Spinal cord (tissue), 10 donors: ENCODE measurements at places on chromosomes 12 and 14.

GRCh38 chr12:103336940-103337339 lies 158.8 kb downstream of the C12orf42 start:
- DNase-seq: no peak
- no peak overlapping the region for H3K27ac ChIP-seq
- H3K36me3 ChIP-seq: no peaks in the 10 kb centered on the region
- H3K27me3 ChIP-seq: peaks cover 3% of the 10 kb centered on the region

GRCh38 chr12:128339126-128339520 lies 72.2 kb downstream of the TMEM132C start:
- H3K4me1 ChIP-seq: peaks cover 20% of the 10 kb centered on the region
- H3K4me3 ChIP-seq: no peak overlapping the region
- DNase-seq: no peak
- H3K36me3 ChIP-seq: no peaks in the 10 kb centered on the region
- H3K27me3 ChIP-seq: peaks cover 5% of the 10 kb centered on the region
- peak overlapping the region; percentile 70 for H3K27ac ChIP-seq

GRCh38 chr14:69666112-69666511 lies 54.7 kb downstream of the SUSD6 start:
- H3K27me3 ChIP-seq: no peaks in the 10 kb centered on the region
- H3K4me1 ChIP-seq: peaks cover 12% of the 10 kb centered on the region
- no peaks in the 10 kb centered on the region for H3K36me3 ChIP-seq
- no peak for DNase-seq

DNA sequence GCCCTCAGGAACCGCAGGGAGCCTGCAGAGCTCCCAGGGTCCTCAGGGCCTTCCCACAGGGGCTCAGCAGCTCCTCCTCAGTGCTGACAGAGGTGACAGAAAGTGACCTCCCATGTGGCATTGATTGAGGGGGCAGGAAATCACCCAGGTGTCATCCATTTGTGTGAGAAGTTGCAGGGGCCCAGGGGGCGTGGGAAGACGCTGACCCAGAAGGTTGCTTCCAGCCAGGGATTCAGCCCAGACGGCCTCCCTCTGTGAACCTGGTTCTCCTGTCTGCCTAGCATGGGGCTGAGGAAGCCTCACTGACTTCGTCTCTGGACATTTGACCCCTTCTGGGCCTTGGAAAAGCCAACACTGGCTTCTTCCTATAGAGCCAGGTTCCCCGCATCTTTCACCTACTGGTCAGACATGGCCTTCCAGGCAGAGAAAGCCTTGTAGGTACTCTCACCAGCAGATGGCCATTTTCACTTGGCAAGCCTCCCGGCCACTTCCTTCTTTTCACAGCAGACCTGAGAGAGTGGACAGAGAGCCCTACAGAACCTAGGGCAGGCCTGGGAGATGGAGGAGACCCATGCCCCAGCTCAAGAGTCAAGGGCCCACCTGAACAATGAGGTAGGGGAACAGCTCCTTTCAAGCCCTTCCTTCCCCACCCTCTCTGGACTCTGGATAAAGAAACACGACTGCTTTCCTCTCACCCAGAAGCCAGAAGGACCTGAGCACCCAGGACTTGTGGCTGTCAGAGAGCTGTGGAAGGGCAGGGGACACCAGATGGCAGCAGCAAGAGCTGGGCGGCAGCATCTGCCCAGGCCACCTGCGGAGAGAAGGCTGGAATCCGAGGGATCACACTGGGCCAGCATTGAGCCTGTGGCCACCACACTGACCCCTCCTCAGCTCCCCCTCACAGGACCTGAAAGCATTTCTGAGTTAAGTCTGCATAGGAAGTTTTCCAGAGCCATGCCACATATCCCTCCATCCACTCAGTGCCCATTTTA lies 377.8 kb downstream of the DPF3 start:
- DNase-seq: no peak
- no peak overlapping the region for H3K27ac ChIP-seq
- H3K4me1 ChIP-seq: peaks cover 12% of the 10 kb centered on the region
- no peak overlapping the region for H3K4me3 ChIP-seq
- no peaks in the 10 kb centered on the region for H3K36me3 ChIP-seq

DNA sequence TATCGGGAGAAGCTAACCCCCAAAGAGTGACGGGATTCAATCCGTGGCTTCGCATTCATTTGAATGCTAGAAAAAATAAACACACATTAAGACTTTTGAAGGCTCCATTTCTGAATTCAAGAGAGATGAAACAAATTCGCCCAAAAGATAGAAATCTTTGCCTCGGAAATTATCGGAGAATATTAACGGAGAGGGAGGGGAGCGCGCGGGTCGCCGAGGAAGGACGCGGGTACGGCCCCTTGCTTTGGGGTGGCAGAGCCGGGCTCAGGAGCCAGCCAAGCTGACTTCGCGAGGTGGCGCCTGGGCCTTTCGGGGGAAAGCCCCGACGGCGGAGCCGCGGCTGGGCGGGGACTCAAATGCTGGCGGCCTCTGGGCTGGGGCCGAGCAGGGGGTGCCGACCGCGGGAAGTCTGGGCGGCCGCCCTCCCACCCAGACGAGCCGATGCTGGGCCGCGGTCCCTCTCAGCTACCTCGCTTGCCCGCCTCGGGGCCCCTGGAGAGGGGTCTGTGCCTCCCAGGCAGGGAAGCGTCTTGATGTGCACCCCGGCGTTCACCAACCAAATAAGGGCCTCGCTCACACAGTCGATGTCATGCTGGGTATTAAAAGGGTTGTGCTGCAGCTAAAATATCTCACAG lies 14.7 kb downstream of the NKX2-1 start:
- H3K4me1 ChIP-seq: peaks cover 13% of the 10 kb centered on the region
- no peaks in the 10 kb centered on the region for H3K36me3 ChIP-seq
- H3K27me3 ChIP-seq: peaks cover 95% of the 10 kb centered on the region
- DNase-seq: no peak
- no peak overlapping the region for H3K27ac ChIP-seq

DNA sequence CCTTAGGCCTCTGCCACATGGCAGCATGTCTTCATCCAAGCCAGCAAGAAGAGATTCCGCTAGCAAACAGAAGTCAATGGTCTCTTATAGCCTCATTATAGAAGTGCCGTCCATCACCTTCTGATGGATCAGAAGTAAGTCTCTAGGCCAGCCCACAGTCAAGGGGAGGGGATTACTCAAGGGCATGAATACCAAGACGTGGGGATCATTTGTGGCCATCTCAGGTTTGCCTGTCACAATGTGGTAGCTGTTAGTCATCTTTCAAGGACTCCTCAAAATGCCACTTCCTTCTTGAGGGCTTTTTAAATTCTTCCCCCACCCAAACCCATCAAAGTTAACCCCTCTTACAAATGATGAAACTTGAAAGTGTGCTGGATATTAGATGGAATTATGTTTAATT lies 8.1 kb upstream of the ADCY6 start:
- no peak overlapping the region for H3K27ac ChIP-seq
- H3K27me3 ChIP-seq: no peaks in the 10 kb centered on the region
- no peak for DNase-seq
- H3K36me3 ChIP-seq: no peaks in the 10 kb centered on the region

DNA sequence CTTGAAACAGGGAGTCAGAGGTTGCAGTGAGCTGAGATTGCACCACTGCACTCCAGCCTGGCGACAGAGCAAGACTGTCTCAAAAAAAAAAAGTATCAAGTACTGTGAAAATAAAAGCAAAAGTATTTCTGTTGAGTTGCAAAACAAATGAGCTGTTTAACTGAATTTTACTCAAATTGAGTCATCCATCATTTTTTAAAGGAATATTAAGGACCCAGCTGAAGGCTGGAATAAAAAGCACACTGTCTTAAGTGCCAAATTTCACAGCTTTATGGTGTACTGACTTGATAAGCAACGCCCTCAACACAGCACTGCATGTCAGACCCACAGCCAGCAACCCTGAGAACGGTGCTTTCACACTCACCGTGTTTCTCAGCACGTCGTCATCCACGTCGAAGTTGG lies 57.9 kb downstream of the AMN start:
- H3K27ac ChIP-seq: no peak overlapping the region
- no peak overlapping the region for H3K4me3 ChIP-seq
- H3K36me3 ChIP-seq: peaks cover 81% of the 10 kb centered on the region
- no peak for DNase-seq

DNA sequence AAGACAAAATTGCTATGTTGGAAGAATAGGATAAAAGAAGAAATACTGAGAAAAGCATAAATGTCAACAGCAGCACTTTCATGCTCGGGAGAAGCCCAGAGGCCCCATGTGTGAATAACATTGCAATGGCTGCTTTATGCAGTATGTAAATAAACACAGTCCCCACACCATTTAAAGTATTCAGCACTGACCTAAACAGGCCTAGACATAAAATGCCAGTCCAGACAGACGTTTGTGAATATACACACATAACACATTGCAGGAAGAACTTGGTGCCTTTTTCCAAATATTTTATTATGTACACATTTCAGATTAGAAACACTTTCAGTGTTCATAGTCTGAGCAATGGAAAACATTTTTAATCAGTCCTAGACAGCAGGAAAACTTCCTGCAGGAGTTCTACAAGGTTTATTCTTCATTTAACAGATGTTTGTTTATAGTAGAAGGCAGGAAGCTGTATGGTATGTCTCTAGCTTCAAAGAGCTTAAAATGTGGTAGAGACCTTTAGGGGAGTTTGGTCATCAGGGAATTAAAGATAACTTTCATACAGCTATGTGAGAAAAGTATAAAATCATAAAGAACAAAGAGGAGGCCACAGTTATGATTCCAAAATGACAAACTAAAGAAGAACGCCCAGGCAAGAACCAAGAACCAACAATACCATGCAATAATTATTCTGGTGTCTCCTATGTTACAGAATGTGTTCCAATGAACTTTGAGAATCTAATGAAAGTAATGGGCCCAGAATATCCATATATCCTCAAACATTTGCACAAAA lies 30.6 kb upstream of the SLC38A2 start:
- DNase-seq: no peak
- peak overlapping the region; percentile 27 for H3K27ac ChIP-seq
- H3K4me1 ChIP-seq: no peaks in the 10 kb centered on the region
- H3K4me3 ChIP-seq: no peak overlapping the region
- H3K27me3 ChIP-seq: no peaks in the 10 kb centered on the region

- no peaks in the 10 kb centered on the region for H3K27me3 ChIP-seq
- H3K4me3 ChIP-seq: no peak overlapping the region
Observed at GRCh38 chr14:71437870-71438269, 494.4 kb upstream of the RGS6 start.

- DNase-seq: no peak
- no peak overlapping the region for H3K27ac ChIP-seq
- no peaks in the 10 kb centered on the region for H3K27me3 ChIP-seq
Observed at GRCh38 chr14:106657460-106657859, 1131.1 kb downstream of the TMEM121 start.

GRCh38 chr14:92413379-92413778 lies 90.4 kb downstream of the SLC24A4 start:
- no peaks in the 10 kb centered on the region for H3K36me3 ChIP-seq
- no peak for DNase-seq
- no peak overlapping the region for H3K4me3 ChIP-seq
- no peak overlapping the region for H3K27ac ChIP-seq

DNA sequence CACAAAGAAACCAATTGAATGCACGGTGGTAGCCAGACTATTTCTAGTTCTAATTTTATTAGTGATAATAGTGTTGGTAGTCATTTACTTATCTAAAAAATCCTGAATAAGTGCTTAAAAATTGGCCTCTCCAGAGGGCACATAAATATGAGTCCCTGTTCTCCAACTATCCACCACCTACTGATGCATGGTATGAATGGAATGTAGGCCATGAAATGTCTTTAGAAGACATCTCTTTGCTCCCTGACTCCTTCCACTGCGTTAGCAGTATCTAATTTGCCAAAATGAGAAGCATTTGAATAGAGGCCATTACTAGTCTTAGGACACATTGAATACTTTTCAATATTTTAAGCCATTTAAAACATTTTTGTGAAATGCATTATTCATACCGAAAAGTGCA lies 261.7 kb downstream of the LRFN5 start:
- no peaks in the 10 kb centered on the region for H3K27me3 ChIP-seq
- DNase-seq: no peak
- no peaks in the 10 kb centered on the region for H3K4me1 ChIP-seq
- H3K36me3 ChIP-seq: no peaks in the 10 kb centered on the region
- H3K27ac ChIP-seq: no peak overlapping the region

GRCh38 chr12:114342656-114343055 lies 63.3 kb downstream of the TBX5 start:
- no peaks in the 10 kb centered on the region for H3K36me3 ChIP-seq
- no peak for DNase-seq
- H3K4me1 ChIP-seq: no peaks in the 10 kb centered on the region
- H3K27me3 ChIP-seq: no peaks in the 10 kb centered on the region
- H3K4me3 ChIP-seq: no peak overlapping the region

GRCh38 chr12:120539303-120539702 lies 5.1 kb downstream of the RNF10 start:
- no peak for DNase-seq
- H3K36me3 ChIP-seq: peaks cover 27% of the 10 kb centered on the region
- H3K4me3 ChIP-seq: no peak overlapping the region
- H3K27ac ChIP-seq: no peak overlapping the region

DNA sequence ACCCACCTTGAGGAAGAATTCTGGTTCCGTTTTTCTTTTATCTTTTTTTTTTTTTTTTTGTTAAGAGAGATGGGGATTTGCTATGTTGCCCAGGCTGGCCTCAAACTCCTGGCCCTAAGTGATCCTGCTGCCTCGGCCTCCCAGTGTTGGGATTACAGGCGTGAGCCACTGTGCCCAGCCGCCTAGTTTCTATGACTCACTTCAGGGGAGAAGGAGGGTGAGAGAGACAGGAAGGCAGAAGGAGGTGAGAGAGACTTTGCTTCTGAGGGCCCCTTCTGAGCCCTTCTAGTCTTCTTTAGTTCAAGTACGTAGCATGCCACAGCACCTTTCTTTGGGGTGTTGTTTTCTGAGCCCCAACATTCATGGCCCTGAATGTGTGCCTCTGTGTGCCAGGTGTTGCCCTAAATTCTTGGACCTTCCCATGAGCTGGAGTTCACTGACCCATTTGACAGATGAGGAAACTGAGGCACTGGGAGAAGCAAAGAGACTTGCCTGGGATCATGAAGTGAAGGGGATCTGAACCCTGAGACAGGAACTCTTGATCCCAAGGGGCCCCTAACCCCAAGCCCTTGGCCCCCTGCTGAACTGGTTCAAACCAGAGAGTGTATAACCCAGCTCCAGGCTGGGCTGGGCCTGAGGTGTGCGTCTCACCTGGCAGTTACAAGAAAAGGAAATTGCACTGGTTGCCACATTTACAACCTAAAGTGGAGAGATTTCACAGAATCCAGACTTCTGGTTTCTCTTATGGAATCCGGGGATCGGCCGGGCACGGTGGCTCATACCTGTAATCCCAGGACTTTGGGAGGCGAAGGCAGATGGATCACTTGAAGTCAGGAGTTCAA lies 20.8 kb downstream of the SH2B3 start:
- H3K27me3 ChIP-seq: no peaks in the 10 kb centered on the region
- DNase-seq: no peak

GRCh38 chr14:96195441-96196081 lies 9.1 kb upstream of the BDKRB2 start:
- H3K36me3 ChIP-seq: no peaks in the 10 kb centered on the region
- peaks cover 36% of the 10 kb centered on the region for H3K4me1 ChIP-seq
- H3K27me3 ChIP-seq: no peaks in the 10 kb centered on the region
- H3K27ac ChIP-seq: no peak overlapping the region
